Fibroblast of lung (primary cell): ENCODE measurements at places on chromosomes 4 and X.

DNA sequence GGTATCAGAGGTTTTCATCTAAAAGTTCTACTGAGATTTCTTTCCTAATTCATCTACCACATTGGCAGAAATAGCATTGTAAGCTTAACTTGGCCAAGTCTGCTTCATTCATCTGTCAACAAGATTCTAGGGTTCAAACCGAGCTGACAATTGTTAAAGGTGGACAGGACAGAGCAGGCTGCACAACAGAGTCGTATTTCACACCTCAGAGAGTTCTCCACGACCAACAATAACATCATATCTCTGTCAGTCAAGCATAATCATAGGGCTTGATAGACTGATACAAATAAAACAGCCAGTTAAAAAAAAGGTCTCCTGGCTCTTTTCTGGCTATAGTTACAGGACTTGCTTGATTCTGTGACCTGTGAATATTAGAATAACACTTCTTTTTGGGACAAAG lies 259.2 kb downstream of the COL25A1 start:
- DNase-seq, result no peak

DNA sequence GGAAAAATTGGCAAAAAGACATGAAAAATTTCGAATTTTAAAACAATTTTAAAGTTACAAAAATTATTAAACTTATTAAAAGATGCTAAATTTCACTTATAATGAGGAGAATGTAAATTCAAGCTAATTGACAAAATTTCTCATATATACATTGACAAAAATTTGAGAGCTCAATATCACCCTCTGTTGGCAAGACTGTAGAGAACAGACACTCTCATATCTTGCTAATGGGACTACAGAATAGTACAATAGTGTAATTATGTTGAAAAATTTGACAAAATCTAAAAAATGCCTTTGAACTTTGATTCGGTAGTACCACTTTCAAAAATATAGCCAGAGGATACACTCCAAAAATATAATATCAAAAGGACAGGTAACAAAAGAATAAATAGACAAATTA lies 29.8 kb downstream of the DCAF8L2 start:
- DNase-seq, result peak; percentile 2

DNA sequence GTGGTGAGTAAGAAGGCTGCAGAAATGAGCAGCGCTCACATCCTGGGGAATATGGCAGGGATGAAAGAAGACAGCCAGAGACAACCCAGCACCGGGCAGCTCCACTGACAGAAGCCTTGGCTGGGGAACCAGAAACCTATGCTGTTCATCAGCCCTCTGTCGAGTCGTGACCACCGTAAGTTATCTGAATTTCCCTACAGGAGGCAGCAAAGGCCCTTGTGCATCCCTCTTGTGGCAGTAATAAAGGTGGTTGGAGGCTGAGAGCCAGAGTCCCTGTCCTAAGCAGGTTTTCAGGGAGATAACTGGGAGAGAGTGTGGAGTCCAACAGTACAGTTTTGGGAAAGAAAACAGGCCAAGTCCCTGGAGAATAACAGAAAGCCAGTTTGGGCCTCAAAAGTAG lies 194.0 kb upstream of the BOD1L1 start:
- DNase-seq, result no peak

DNA sequence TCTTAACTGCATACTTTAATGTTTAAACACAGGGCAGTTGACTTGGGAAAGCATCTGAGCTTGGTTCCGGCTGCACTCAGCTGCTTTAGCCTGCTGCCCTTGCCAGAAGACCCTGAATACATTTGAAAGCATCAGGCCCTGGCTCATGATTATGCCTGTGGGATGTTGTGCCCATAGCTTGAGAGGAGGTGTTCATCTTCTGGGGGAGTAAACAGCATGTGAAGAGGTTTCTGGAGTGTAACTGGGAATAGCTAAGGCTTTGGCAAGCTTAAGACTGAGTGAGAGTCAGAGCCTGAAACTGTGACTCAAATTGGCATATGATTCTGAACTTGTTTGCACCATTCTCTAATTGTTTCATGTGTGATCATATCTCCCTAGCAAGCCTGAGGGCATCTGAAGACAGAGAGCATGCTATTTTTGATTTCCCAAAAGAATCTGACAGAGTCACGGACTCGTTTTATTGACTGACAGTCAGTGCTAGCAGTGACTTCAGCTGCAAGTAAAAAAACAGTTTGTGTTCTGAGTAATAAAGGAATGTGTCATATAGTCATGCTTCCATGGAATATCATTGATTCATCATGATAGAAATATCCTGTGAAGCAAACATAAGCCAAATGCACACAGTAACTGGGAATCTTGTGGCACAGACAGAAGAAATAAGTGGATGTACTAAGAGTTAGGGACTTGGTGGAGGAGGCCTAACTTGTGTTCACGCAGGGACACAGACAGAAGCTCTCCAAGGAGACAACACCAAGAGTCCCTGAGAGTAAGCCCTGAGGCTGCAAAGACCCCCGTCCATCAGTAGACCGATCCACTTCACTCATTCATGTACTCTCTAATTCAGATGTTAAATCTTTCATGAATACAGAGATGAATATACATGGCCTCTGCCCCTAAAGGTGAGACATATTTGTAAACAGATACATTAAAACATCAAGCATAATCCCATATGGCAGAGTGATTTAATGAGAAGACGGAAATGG lies 100.7 kb downstream of the SYNPO2 start:
- DNase-seq, result peak; percentile 90

GRCh38 chrX:74420196-74421035 lies 877 bp upstream of the SLC16A2 start:
- peak; percentile 56 for DNase-seq

DNA sequence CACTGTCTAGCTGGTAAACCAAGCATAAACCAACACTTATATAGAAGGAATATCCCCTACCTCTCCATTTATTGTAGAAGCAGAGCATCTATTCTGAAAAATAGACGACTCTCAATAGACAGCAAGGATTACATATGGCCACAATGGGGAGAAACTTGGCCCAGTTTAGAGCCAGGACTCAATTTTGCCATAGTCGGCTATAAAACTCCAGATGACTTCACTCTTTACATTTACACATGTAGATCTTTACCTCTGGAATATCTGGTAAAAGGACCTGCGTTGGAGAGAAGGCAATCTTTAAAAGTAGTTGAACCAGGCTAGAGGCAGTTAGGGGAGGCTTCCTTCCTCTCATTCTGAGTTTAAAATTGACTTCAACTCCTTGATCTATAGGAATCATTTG lies 77.3 kb downstream of the HMGB2 start:
- no peak for DNase-seq
